Stimulated activated CD4-positive, alpha-beta T cell treated with anti-CD3 and anti-CD28 coated beads, Interleukin-1b, Interleukin-23, amount 100 ng/mL, for 1 hour (primary cell): ENCODE measurements at places on chromosomes 7 and 10.

GRCh38 chr7:21983056-21983455 lies 37.4 kb upstream of the CDCA7L start:
- no peak for DNase-seq

DNA sequence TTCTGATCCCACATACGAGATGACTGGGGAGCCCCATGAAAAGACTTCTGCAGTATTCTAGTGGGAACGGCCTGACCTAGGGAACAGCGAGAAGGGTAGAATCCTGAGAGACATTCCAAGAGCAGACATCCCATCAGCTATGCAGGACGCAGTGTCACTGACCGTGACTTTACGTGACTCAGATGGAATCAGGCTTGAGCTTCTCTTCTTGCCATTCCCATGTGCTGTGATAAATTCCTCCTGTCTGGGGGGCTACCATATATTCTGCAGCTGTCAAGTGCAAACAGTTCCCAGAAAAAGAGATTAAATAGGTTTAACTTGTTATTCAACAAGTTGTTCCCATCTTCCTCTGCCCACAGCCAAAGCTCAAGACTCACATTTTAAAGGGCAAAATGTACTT lies 73.1 kb upstream of the PDE1C start:
- DNase-seq, result no peak

DNA sequence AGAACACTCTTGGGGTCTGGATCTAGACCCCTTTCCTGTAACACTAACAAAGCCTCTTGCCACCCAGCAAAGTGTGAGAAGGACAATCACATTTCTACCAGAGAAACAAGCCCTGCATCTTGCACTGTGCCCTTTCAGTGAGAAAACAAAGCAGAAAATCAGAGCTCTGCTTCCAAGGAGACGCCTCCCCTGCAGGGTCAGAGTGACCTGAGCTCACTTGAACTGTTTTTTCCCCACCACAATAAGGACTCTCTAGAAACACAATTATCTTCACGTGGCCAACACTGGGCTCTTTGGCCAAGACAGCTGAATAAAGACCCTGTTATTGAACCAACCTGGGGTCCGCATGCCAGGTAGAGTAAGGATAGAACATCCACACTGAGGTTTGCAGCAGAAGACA lies 30.1 kb upstream of the PRLHR start:
- DNase-seq, result no peak

DNA sequence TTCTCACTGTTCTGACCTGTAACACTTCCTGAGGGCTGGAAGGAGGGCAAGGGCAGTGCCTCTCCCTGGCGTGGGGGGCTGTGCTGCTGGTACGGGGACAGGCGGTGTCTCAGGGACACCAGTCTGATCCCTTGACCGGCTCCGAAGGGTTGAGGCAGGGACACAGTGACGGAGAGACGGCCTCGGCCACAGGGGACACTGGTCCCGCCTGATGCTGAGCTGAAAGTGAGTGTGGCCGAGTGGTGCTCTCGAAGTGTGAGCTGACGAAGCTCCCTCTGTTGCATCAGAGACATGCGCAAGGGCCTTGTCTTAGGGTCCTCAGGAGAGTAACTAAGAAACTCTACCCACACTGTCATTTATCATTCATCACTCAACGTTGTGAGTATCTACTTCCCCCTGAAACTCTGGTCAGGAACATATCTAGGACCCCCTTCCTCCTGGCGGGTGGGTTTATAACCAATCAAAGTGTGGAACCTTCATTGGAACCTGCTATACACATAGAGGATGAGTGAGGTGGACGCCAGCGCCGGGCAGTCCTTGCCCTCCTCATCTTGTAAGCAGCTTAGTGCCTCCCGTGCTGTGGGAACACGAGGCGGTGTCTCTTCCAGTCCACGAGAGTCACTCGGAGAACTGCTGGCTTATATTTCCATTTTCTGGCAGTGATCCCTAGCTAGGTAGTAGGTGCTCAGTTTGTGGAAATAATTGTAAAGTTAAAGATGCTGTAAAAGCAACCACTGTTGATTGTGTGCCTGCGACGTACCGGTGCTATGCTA lies 283.1 kb downstream of the DNAJB6 start:
- no peak for DNase-seq

DNA sequence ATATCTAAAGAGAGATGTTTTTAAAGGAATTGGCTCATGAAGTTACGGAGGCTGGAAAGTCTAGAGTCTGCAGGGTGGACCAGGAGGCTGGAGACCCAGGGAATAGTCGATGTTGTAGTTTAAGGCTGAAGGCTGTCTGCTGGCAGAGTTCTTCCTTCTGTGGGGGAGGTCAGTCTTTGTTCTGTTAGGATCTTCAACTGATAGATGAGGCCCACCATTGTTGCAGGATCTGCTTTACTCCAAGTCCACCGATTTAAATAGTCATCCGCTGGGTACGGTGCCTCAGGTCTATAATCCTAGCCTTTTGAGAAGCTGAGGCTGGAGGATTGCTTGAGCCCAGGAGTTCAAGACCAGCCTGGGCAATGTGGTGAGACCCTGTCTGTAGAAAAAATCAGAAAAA lies 50.0 kb downstream of the LMTK2 start:
- no peak for DNase-seq

DNA sequence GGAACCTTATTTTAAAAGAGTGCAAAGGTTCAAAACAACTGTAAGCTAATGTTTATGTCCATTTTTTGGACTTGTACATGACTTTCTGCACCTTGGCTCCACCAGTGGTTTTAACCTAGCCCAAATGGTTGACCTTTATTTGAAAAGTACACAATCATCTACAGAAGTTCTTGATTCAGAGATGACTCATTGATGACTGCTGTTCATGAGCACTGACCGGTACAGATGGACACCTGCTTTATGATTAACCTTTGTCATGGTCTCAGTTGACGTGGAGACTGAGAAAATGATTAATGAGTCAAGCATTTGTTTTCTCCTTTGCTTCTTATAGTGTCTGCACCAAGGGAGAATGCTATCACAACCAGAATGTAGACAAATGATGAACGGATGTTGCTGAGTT lies 55.7 kb upstream of the PTER start:
- no peak for DNase-seq

- no peak for DNase-seq
Observed at GRCh38 chr10:131427281-131427680, 115.8 kb upstream of the TCERG1L start.

DNA sequence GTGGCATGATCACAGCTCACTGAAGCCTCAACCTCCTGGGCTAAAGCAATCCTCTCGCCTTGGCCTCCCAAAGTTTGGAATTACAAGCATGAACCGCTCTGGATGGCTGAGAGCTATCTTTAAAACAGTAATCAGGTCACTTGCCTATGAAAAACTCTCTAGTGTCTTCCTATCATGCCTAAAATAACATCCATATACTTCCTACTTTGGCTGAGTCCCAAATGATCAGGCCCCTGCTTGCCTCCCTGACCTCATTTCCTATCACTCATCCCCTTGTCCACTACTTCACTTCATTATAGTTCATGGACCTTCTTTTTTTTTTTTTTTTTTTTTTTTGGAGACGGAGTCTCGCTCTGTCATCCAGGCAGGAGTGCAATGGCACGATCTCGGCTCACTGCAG lies 28.0 kb downstream of the SEPTIN7 start:
- no peak for DNase-seq

- DNase-seq, result no peak
Observed at GRCh38 chr10:13830385-13830784, 243.6 kb downstream of the PRPF18 start.

- DNase-seq, result no peak
Observed at GRCh38 chr10:113362645-113363091, 190.2 kb upstream of the HABP2 start.

GRCh38 chr10:116271593-116272439 lies 1.2 kb downstream of the GFRA1 start:
- DNase-seq, result no peak

DNA sequence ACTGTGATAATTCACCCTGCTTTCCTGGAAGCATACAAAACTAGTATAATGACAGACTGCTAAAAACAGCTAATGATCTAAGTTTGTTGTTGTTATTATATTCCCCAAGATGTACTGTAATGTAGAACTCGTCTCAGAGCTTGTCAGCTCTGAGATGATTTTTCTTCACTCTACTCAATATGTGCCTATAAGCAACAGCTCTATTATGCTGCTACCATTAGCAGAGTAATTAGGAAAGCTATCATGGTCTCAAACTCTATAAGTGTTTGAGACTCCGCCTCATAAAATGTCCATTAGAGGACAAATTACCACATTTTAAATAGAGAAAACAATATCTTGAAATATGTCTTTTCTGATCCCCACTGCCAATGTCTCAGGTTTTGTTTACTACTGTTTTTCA lies 476.5 kb upstream of the PCDH15 start:
- no peak for DNase-seq

- no peak for DNase-seq
Observed at GRCh38 chr10:132536241-132536876, 1.2 kb upstream of the INPP5A start.

DNA sequence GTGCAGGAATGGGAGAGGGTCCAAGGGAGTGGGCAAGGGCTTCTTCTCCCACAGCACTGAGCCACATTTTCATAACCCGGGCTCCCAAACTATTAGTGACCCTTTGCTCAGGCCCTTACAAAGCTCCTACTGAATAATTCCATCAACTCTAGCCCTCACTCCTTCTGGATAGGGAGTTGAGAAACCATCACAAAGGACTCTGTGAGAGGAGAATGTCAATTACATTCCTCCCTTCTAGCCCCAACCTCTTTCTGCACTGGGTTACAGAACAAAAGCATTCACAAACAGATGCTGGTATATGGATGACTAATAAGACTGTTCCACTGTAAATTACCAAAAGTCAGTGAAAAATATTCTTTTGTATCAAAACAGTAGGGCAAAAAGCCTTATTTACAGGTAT lies 203.7 kb downstream of the SORCS1 start:
- DNase-seq, result no peak

- no peak for DNase-seq
Observed at GRCh38 chr10:17801507-17801906, 7.6 kb upstream of the MRC1 start.

DNA sequence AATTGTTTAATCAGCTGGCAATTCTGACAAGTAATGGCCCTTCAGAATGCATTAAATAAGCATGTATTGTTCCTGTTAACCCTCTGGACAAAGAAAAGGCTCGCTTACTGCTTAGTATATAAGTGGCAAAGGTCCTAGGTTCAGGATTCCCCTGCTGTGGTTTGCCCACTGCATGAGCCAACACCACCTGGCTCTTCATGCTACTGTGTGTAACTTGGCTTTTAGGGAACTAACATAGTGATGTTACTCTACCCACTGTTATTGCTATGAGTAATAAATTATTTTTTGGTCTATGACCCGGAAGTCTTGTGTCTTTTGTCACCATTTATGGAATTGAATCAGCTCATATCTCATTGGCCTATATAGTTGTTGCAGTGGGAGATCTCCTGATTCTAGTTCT lies 791.7 kb upstream of the PHF14 start:
- DNase-seq, result no peak

GRCh38 chr10:32413513-32413912 lies 32.4 kb upstream of the CCDC7 start:
- no peak for DNase-seq

DNA sequence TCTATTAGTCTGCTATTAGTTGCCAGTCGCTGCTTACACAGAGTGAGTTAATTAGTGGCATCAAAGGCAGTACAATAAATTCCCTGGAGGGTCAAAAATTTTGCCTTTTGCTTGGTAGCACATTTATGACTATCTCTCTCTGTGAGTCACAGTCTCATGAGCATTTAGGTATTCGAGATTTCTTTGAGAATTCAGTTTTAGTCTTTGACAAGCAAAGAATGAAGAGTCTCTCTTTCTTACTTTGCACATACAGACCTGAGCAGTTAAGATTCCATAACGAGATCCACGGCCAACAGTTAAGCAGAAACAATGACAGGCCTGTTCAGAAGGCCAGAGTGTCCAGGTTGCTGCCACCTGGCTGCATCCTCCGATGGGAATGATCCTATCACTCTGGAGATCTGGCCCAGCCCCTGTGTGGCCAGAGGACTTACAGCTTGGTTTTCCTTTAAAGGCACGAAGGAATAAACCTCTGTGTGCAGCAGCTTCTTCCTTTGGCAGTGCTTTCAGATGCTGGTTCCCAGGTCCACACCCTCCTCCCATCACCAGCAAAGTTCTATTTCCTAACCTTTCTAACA lies 80.6 kb downstream of the GLI3 start:
- no peak for DNase-seq

GRCh38 chr7:24395512-24395911 lies 111.5 kb downstream of the NPY start:
- no peak for DNase-seq

DNA sequence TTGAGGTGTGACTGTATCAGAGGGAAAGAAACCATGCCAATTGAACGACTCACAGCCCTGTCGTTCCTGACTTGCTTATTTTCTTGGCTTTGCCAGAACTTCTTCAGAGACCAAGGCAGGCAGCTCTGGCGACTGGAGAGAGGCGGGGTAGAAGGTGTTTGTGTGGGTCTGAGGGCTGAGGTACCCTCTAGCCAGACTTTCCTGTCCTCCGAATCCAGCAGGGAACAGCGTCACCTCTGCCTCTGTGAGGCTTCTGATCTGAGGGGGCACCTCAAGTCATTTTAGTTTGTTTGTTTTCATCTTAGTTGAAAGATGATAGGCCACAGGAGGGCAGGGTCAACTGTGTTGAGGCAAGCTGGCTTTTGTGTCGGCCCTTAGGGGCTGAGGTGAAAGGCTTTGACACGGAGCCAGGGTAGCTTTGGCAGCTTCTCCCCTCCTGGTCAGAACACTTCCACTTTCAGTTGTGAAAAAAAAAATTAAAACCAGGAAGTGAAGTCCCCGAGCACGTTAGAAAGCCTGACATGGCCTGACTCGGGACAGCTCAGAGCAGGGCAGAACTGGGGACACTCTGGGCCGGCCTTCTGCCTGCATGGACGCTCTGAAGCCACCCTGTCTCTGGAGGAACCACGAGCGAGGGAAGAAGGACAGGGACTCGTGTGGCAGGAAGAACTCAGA lies 1.9 kb downstream of the ACSL5 start:
- no peak for DNase-seq

- DNase-seq, result no peak
Observed at GRCh38 chr10:5619362-5620211, 46.8 kb downstream of the ASB13 start.

DNA sequence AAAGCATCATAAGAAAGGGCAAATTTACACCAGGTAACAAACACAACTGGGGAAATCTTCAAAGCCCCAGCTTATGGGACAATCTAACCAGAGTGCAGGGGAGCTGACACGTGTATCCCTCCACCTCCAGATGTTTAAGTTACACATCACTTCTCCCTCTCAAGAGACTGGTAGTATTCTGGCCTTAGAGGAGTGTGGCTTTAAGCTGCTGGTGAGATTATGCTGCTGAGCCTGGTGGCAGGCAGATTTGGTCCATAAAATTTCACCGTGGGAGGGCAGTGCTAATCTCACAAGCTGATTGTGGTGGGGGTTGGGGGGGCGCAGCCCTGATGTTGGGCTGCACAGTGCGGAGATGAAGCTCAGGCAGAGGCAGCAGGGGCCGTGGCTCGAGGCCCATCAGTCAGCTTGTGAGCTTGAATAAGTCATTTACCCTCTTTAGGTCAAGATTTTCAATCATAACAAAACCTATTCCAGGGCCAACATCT lies 431.0 kb upstream of the GALNT17 start:
- DNase-seq, result no peak

- DNase-seq, result no peak
Observed at GRCh38 chr7:36119005-36119706, 33.9 kb upstream of the EEPD1 start.

- no peak for DNase-seq
Observed at GRCh38 chr10:117135026-117135372, 3.1 kb downstream of the VAX1 start.

- no peak for DNase-seq
Observed at GRCh38 chr10:102455893-102456471, 4.6 kb upstream of the C10orf95 start.
